ENCODE measurements at places on chromosomes 2 and 18. TPM values are rescaled to one million over a fixed set of nuclear protein-coding genes. Genes with fewer than 3 reads are reported as not detected.

The LIMS4 gene
- total RNA-seq: 4.4 TPM

The SERPINB10 gene
- total RNA-seq: not detected

The ATOH8 gene
- 23.2 TPM for total RNA-seq

The POMC gene
- not detected for total RNA-seq

The HDHD2 gene
- 93.7 TPM for total RNA-seq

The NT5DC4 gene
- total RNA-seq: not detected

The PRSS56 gene
- total RNA-seq: not detected

The CFAP65 gene
- total RNA-seq: 2.6 TPM

The GRHL1 gene
- 3.2 TPM for total RNA-seq

The MC5R gene
- total RNA-seq: not detected

The FOXI3 gene
- not detected for total RNA-seq

The IL1R2 gene
- 30.7 TPM for total RNA-seq

The WNT6 gene
- not detected for total RNA-seq

The C2orf81 gene
- total RNA-seq: 3.5 TPM

The RASGRP3 gene
- 13.4 TPM for total RNA-seq

All from stomach (tissue), 19 donors.